Endodermal cell (in vitro differentiated cells): ENCODE measurements at places on chromosomes 11 and 22.
A peak's percentile ranks its signal among the peaks of the same experiment; 100 is the strongest.

DNA sequence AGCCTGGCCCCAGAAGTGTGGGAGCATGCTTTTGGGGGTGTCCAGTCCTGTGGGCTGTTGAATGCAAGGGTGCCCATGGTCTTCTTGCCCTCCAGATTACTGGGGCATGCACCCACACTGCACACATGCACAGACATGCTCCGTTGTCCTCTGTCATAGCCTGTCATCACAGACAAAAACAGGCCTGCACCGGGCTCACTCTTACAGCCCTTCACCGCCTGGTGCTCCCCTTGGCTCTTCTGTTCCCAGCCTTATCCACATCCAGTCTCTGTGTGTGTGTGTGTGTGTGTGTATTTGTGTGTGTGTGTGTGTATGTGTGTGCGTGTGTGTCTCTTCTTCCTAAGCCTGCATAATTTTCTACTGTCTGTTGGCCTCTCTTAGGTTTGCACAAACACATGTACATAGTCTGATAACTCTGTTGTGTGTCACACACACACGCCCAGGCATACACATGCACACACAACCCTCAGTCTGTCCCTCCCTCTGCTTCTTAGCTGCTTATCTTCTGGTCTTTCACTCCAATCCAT, 23.4 kb upstream of the NECTIN1 start:
- no peak for DNase-seq

DNA sequence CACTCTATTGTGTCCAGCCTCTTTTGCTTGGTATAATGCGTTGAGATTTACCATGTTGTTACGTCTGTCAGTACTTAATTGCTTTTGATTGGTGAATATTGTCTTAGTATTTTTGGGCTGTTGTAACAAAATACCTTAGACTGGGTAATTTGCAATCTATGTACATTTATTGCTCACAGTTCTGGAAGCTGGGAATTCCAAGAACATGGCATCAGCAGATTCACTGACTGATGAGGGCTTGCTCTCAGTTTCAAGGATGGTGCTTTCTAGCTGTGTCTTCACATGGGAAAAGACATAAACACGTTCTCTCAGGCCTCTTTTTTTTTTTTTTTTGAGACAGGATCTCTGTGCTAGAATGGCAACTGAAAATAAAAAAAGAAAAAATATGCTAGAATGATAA, 46.7 kb upstream of the INCENP start:
- no peak for DNase-seq

DNA sequence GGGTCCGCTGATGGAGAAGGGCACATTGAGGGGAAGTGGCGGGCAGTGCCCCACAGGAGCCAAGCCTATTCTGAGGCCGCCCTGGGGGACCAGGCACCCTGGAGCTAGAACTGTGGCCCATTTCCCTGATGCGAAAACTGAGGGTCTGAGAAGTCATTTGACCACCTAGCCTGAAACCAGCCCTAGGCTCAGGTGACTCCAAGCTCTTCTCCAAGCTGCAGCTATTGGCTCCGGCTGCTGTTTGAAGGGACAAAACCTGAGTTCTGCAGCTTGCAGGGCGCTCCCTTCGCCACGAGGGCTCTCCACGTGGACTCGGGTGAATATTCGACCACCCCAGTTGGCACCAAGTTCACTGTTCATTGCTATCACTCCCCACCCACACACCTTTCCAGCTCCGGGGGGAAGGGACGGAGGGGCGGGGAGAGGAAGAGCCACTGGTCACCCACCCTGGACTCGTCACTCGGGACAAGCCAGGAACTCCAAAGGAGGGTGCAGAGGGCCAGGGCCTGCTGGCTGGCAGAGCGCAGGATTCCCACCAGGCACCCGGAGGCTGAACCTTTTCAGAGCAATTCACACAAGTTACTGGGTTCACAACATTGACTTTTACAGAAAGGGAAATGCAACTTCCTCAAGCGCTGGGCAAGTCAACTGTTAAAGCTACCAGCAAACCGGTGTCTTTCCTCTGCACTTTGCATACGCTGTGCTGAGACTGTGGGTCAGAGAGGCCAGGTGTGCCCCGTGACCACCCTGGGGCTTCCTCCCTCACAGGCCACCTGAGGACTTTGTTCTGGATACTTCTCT, 1.1 kb upstream of the RAC2 start:
- peak; percentile 49 for DNase-seq

GRCh38 chr11:18222814-18223421, 13.7 kb downstream of the SAA4 start:
- DNase-seq, result no peak

- no peak for DNase-seq
Measured at GRCh38 chr22:40040927-40041326, 46.2 kb downstream of the FAM83F start.

DNA sequence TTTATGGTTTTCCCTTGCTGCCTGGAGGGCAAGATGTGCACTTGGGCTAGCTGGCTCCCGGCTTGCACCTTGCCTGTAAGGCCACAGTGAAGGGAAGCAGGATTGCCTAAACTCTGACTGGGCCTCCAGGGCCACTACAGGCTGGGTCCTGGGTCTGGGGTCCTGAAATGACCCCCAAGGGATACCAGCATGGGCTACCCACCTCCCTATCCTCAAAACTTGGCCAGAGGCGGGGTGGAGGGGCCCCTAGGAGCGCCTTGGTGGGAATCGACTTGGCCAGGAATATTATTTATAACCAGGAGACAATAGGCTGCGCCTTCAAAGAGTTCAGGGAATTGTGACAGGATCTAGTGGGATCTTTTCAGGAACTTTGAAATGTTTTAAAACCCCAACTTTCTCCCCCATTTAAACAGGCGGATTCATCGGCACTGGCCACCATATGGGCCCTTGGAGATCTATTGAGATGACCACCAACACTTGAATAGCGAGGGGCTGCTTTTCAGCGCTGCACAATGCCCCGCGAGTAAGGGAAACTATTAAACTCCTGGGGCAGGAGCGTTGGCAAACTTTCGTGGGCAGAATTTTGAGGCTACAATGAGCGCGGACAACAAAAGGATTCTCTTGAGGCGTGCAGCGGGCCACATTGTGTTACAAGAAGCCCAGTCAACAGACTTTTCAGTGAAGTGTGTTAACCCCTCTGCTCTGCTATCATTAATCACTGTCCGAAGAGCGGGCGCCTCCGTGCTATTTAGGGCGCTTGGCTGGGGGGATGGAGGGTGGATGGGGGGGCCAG, 15.2 kb downstream of the PAX6 start:
- no peak for DNase-seq

GRCh38 chr11:45345491-45345890, 59.4 kb upstream of the SYT13 start:
- peak; percentile 26 for DNase-seq

DNA sequence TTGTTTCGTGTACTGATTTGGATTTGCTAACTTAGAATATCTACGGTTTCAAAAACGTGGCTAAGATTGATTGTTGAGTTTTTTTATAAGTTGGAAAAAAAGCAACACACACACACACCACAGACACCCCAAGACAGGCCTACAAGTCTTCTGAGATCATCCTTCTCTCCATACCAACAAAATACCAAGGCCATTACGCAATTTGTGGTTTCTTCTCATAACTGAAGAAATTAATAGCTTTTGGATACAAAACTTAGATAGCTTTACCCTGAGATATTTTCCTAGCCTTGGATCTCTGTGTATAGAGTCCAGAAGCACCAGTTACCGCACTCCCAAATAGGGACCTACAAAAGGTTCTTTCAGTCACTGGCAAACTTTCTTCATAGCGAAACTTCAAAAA, 113.6 kb downstream of the SIK3 start:
- DNase-seq, result no peak

DNA sequence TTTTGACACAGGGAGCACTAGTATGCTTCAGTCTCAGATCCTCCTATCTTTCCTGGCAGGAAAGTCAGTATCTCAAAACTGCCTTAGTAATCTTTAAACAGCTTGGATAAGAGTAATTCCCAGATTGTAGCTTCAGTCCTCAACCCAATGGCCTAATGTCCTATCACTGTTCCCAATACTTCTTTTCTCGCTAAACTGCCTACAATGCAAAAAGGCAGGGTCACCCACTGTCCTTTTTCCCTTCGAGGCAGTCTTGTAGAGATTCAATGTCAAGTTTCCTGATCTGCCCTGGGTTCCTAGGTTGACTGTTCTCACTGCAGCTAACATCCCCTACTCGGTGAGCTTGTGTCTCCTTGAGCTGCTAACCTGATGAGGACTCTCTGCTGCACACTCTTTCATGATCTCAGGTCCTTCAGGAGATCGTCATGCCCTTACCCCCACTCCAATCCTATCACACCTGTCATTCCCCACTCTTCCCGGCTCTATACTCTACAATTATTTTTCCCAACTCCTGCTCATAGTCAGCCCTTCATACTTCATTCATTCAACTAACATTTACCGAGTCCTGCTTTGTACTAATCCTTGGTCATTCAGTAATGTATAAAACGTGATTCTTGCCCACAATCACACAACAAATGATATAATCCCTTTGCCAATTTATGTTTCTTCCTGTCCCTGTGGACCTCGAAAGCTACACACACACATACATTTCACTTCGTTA, 904 bp downstream of the C2CD3 start:
- DNase-seq, result no peak

- peak; percentile 83 for DNase-seq
Measured at GRCh38 chr22:43014316-43014868, 557 bp downstream of the PACSIN2 start.

GRCh38 chr11:36065436-36065835, 121.6 kb downstream of the LDLRAD3 start:
- no peak for DNase-seq

DNA sequence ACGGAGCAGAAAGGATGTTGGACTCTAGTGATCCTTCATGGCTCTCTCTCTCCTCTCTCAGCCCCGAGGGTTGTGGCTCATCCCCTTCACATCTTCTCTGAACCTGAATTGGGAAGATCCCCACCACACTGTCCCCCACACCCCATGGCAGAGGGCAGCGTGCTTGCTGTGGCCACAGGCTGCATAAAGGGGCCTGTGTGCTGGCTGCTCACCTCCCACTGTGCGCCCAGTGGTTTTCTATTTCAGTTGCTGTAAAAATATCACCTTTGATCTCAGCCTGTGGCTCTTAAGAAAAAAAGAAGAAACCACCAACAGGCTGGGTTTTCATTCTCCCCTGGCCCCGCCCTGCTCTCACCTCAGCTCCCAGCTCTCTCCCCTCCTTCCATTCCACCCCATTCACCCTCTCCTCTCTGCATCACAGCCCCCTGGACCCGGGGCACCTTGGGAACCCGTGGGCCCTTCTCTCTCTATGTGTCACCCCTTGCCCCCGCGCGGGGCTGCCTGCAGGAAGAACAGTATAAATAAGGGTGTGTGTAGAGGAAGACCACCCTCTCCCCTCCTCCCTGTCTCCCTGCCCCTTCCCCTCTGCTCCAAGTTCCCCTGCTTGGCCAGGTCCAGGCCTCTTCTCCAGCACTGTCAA, 25.8 kb upstream of the WNT11 start:
- DNase-seq, result no peak

- no peak for DNase-seq
Measured at GRCh38 chr11:117107701-117108590, 9.7 kb upstream of the SIK3 start.

DNA sequence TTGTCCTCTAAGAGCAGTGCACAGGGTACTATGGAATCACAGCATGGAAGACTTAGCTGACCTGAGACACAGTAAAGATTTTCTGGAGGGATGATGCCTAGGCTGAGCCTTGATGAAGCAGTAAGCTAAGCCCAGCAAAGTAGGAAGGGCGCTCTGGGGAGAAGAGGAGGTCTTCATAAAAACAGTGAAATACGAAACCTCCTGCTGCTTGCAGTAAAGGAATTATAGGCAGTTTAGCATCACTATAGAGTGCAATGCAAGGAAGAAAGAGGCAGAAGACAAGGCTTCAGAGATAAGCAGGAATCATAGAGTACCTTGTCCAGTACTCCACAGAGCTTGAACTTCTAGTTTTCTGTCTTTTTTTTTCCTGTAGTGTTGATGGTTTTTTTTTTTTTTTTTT, 555.7 kb upstream of the CADM1 start:
- DNase-seq, result no peak

- no peak for DNase-seq
Measured at GRCh38 chr22:49278340-49278739, 549.3 kb downstream of the BRD1 start.

DNA sequence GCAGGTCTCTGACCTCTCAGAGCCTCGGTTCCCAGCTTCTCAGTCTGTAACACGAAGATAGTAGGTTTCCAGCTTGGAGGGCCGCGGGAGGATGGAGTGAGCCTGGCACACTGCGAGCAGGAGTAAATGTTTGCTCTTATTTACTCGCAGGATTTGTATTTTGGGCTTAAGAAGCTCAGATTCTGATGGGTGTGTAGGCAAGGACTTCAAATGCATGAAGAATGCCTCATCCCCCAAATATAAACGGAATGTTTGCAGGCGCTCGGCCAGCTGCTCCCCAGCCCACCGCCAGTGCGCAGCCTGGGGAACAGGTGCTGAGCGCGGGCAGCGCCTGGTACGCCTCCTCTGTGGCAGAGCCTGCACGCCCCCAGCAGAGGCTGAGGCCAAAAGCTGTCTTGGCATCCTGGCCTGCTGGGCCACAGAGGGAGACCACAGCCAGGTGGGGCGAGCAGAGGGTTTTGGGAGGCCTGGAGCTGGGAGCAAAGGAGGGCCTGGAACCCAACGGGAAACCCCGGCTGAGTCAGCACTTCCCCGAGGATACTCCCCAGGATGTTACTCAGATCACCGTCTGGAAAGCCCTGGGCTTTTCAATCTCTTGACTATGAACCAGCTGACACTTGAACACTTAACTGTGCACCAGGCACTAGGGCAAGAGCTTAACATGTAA, 9.4 kb downstream of the EHD1 start:
- no peak for DNase-seq
